H9 (cell line): ENCODE measurements at places on chromosomes 12 and 14. TPM values are rescaled to one million over a fixed set of nuclear protein-coding genes. Genes with fewer than 3 reads are reported as not detected.
A peak's percentile ranks its signal among the peaks of the same experiment; 100 is the strongest.

Gene RAD51B
- 16.7 and 17.0 TPM in 2 replicates for total RNA-seq

Gene RNASE2
- total RNA-seq: not detected in 2 replicates

DNA sequence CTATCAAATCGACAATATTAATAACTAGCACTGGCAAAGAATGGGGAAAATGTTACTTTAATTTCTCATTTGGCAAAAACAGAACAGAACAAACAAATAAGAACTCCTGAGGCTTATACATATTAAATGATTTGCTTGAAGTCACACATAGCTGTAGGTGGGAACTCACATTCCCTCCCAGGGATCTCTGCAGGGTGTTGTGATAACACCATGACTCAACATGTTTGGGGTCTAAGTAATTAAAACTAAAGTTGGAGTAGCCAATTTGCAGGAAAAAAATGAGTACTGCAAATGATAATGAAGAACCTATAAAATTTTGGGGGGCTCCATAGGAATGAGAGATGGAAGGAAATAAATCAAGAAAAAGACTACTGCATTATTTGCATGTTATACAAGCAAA is 27.5 kb downstream of the UNC79 start:
- no peaks in the 10 kb centered on the region for H3K4me1 ChIP-seq
- no peaks in the 10 kb centered on the region for H3K36me3 ChIP-seq
- no peak overlapping the region for H3K27ac ChIP-seq
- no peak overlapping the region for H3K4me3 ChIP-seq
- no peaks in the 10 kb centered on the region for H3K27me3 ChIP-seq
- DNase-seq: no peak

Gene TGM1
- total RNA-seq: 1.8 and 2.9 TPM in 2 replicates

Gene HCFC2
- total RNA-seq: 1.4 and 1.9 TPM in 2 replicates

- H3K4me1 ChIP-seq: 0 out of 2 replicates have a peak, but pooled peaks cover 9% of the 10 kb centered on the region
- H3K27ac ChIP-seq: no peak overlapping the region
- DNase-seq: no peak
Measured at GRCh38 chr14:36300337-36300736, 20.1 kb downstream of the MBIP start.

Gene CPM
- total RNA-seq: 0.53 and 1.2 TPM in 2 replicates

DNA sequence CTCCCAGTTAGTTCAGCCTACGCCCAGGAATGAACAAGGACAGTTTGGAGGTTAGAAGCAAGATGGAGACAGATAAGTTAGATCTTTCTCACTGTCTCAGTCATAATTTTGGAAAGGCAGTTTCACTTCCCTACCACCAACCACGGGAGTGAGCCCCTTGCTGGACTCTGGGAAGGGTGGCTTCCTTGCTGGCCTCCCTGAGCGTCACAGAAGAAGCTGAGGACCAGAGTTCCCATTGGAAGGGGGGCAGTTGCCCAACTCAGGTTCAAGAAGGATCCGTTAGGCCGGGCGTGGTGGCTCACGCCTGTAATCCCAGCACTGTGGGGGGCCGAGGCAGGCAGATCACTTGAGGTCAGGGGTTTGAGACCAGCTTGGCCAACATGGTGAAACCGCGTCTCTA is 106.2 kb upstream of the MAX start:
- no peaks in the 10 kb centered on the region for H3K27me3 ChIP-seq
- DNase-seq: no peak
- H3K36me3 ChIP-seq: peaks cover 3% of the 10 kb centered on the region
- H3K4me1 ChIP-seq: no peaks in the 10 kb centered on the region
- H3K4me3 ChIP-seq: no peak overlapping the region

- DNase-seq: peak; percentile 81
- no peaks in the 10 kb centered on the region for H3K27me3 ChIP-seq
- H3K27ac ChIP-seq: no peak overlapping the region
Measured at GRCh38 chr12:16359512-16360491, 12.4 kb downstream of the MGST1 start.

Gene TSHR
- total RNA-seq: not detected in 2 replicates

DNA sequence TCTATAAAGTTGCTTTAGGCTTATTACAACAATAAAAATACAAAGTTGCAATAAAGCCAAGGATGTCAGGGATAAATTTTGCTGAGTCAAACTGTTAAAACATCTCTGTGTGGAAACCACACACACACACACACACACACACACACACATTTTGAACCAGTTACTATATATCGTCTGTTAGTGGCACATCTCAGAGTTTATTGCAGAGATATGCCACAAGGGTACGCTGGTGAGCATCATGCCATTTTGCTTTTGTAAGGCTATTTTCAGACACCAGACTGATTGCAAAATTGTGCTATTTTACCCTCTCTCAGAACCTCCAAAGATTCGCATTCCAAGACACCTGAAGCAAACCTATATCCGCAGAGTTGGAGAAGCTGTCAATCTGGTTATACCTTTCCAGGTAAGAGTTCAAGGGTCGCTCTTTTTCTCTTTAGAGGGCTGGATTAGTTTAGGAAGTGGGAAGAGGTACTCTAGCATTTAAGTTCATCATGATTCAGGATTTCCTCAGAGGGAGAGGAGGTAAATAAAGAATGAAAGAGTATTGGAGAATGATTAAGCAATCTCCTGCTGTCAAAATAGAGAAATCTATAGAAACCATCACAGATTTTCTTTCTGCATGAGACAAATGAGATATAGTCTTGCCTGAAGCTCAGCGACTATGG is 27.3 kb upstream of the CHPT1 start:
- H3K36me3 ChIP-seq: no peaks in the 10 kb centered on the region
- H3K27me3 ChIP-seq: no peaks in the 10 kb centered on the region
- H3K4me1 ChIP-seq: peaks cover 2% of the 10 kb centered on the region; the same call in 1 of the 2 replicates
- no peak for DNase-seq
- H3K4me3 ChIP-seq: no peak overlapping the region
- H3K27ac ChIP-seq: no peak overlapping the region

- no peaks in the 10 kb centered on the region; the same call in 1 of the 2 replicates for H3K27me3 ChIP-seq
- no peak overlapping the region for H3K4me3 ChIP-seq
- H3K4me1 ChIP-seq: no peaks in the 10 kb centered on the region
- DNase-seq: no peak
- H3K27ac ChIP-seq: no peak overlapping the region
Measured at GRCh38 chr14:35215110-35215813, 76.9 kb upstream of the PSMA6 start.

Gene LRTM2
- total RNA-seq: not detected in 2 replicates

Gene NOS1
- total RNA-seq: 2.3 and 2.4 TPM in 2 replicates

DNA sequence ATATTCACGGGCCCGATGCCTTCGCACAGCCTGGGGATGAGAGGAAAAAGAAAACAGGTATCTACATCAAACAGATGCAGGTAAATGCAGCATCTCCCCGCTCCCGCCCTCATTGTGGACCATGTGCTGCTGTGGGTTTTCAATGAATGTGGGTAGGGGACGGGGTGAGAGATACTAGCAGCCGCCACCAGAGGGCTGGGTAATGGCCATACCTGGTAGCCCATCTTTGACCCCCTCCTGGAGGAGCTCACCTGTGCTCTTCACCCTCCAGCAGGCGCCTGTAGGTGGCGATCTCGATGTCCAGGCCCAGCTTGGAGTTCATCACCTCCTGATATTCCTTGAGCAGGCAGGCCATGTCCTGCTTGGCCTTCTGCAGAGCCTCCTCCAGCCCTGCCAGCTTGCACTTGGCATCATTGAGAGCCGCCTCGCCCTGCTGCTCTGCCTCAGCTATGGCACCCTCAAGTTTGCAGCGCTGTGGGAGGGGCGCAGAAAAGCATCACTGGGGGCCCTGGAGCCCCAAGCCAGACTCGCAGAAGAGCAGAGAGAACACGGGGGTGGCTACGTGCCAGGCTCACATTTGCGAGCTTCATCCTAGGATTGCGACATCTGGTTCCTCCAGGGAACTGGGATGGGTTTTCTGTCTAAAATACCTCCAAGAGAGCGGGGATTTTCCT is 10.2 kb downstream of the KRT82 start:
- no peak overlapping the region for H3K27ac ChIP-seq
- no peaks in the 10 kb centered on the region for H3K27me3 ChIP-seq
- no peaks in the 10 kb centered on the region for H3K36me3 ChIP-seq
- H3K4me1 ChIP-seq: no peaks in the 10 kb centered on the region
- DNase-seq: peak; percentile 97

Gene MANSC4
- total RNA-seq: not detected in 2 replicates

DNA sequence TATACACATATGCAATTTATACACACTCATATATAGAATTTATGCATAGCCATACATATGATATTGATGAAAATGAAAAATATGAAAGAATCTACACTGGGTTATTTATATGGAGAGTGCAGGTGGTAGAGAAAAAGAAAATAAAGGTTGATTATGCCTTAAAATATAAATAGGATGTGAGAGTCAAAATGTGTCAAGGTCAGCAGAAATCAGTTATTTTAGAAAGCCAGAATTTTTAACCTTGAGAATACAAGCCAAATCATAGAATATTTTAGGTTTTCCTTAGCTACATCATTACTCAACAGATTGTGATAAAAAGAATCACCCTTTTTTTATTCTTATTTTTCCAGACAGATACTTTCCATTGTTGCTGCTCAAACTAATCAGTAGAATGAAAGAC is 146.2 kb downstream of the SLC6A15 start:
- no peaks in the 10 kb centered on the region for H3K36me3 ChIP-seq
- no peak overlapping the region for H3K27ac ChIP-seq
- H3K27me3 ChIP-seq: no peaks in the 10 kb centered on the region
- H3K4me3 ChIP-seq: no peak overlapping the region
- no peak for DNase-seq

- no peak overlapping the region for H3K4me3 ChIP-seq
- no peaks in the 10 kb centered on the region for H3K27me3 ChIP-seq
- no peak overlapping the region for H3K27ac ChIP-seq
- DNase-seq: no peak
- peaks cover 79% of the 10 kb centered on the region for H3K36me3 ChIP-seq
- H3K4me1 ChIP-seq: no peaks in the 10 kb centered on the region
Measured at GRCh38 chr14:64447876-64448670, 17.2 kb upstream of the AKAP5 start.

DNA sequence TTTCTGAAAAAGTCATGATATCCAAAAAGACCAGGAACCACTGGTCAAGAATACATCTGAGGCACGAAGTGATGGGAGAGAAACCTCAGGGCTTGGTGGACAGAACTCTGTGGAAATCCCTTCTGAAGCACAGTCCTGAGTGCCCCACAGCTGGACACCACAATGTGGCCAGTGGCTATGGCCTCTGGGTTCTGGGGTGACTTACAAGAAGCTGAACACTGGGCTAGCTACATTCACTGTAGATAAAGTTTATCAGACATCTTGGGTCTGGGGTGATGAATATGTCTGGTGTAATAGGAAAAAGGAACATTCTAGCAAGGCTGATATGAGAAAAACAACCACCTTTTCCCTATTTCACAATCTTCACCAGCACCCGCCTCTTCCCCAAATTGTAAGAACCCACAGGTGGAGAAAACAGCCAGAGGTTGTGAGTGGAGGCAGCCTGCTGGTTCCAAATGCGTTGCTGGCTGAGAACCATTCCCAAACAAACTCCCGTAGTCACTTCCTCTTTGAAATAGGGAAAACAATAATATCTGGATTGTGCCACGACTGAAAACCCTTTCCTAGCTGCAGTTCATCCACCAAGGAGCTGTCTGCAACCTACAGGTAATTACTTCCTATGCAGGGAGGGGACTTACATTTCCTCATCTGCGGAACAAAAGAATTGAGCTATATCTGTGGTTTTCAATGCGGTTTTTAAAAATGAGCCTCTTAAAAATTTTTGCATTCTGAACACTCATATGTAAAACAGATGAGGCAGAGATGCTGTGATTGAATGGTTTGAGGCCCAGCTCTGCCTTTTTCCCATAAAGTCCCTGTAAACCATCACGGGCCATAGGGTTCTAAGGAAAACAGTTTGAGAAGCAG is 193.6 kb downstream of the SLC41A2 start:
- H3K4me3 ChIP-seq: no peak overlapping the region
- H3K36me3 ChIP-seq: no peaks in the 10 kb centered on the region
- no peaks in the 10 kb centered on the region for H3K4me1 ChIP-seq
- H3K27ac ChIP-seq: no peak overlapping the region

DNA sequence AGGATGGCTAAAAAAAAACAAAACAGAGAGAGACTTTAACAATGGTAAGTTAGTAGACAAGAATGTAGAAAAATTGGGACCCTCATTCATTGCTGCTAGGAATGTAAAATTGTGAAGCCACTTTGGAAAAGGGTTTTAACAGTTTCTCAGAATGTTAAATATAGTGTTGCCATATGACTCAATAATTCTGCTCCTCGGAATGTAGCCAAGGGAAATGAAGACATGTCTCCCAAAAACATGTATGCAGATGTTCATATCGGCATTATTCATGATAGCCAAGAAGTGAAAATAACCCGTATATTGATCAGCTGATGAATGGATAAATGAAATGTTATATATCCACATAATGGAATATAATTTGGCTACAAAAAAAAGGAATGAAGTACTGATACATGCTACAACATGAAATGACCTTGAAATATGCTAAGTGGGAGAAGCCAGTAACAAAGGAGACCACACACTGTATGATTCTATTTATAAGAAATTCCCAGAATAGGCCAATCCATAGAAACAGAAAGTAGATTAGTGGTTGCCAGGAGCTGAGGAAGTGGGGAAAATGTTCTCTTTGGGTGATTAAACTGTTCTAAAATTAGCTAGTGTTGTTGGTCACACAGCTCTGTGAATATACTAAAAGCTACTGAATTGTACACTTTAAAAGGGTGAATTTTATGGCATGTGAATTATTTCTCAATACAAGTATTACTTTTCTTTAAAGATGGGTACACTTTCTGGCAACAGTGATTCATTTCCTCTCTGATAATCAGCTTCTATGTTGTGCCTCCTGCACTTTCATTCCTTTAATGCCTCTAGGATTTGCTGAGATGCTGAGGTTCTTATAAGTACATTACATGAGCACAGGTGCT is 132.5 kb downstream of the DAAM1 start:
- no peaks in the 10 kb centered on the region for H3K36me3 ChIP-seq
- no peak overlapping the region for H3K27ac ChIP-seq
- no peaks in the 10 kb centered on the region for H3K27me3 ChIP-seq
- no peak overlapping the region for H3K4me3 ChIP-seq
- DNase-seq: no peak

Gene MIPOL1
- total RNA-seq: 13.4 and 15.6 TPM in 2 replicates

GRCh38 chr14:73283608-73284379 is 46.5 kb downstream of the PAPLN start:
- H3K4me1 ChIP-seq: peaks cover 8% of the 10 kb centered on the region; the same call in 1 of the 2 replicates
- peaks cover 39% of the 10 kb centered on the region for H3K36me3 ChIP-seq
- no peak overlapping the region for H3K27ac ChIP-seq
- H3K27me3 ChIP-seq: no peaks in the 10 kb centered on the region

Gene SERPINA9
- total RNA-seq: not detected in 2 replicates

DNA sequence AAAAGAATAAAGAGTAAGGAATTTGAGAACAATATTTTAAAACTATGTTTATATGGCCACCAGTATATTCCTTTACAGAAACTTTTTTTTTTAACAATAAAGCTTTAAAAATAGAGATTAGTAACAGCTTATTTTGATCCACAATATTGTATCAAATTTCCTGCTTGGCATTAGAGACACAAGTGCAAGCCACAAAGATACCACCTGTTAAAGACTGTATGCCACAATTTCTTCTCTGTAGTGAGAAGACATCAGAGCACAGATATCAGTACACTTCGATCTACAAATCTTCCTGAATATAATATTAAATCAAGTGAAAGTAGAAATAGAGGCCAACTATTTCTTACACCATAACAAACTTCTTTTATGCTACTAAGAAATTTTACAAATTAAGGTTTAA is 68.0 kb downstream of the GALNT4 start:
- H3K27ac ChIP-seq: no peak overlapping the region
- no peak overlapping the region for H3K4me3 ChIP-seq
- no peaks in the 10 kb centered on the region for H3K27me3 ChIP-seq
- no peaks in the 10 kb centered on the region for H3K36me3 ChIP-seq
- DNase-seq: no peak
- H3K4me1 ChIP-seq: peaks cover 6% of the 10 kb centered on the region; the same call in 1 of the 2 replicates
